ENCODE measurements at places on chromosomes 1 and 21. TPM values are rescaled to one million over a fixed set of nuclear protein-coding genes. Genes with fewer than 3 reads are reported as not detected.

The KCNJ9 gene
- total RNA-seq, result not detected

The S100A7 gene
- total RNA-seq, result not detected

The UBL4B gene
- total RNA-seq, result not detected

The SPRR2E gene
- total RNA-seq, result not detected

The MARK1 gene
- 0.06 TPM for total RNA-seq

The SRSF11 gene
- 80.3 TPM for total RNA-seq

The REN gene
- total RNA-seq, result not detected

The BCAN gene
- not detected for total RNA-seq

The OR6N1 gene
- not detected for total RNA-seq

The CGN gene
- 1.3 TPM for total RNA-seq

The NPHS2 gene
- total RNA-seq, result not detected

The PKLR gene
- not detected for total RNA-seq

The LYPLA2 gene
- total RNA-seq, result 61.9 TPM

The YBX1 gene
- total RNA-seq, result 774 TPM

The TMPRSS15 gene
- total RNA-seq, result not detected

The TMPRSS3 gene
- 0.38 TPM for total RNA-seq

The ANKRD35 gene
- not detected for total RNA-seq

The FLAD1 gene
- total RNA-seq, result 44.0 TPM

The ADGRL4 gene
- not detected for total RNA-seq

The IFNLR1 gene
- total RNA-seq, result 1.0 TPM

The SEMA4A gene
- total RNA-seq, result 0.44 TPM

The AIM2 gene
- total RNA-seq, result not detected

The SV2A gene
- total RNA-seq, result 0.09 TPM

The CTSE gene
- not detected for total RNA-seq

The ZNF593OS gene
- total RNA-seq, result not detected

The FCN3 gene
- not detected for total RNA-seq

The PLA2G2D gene
- total RNA-seq, result not detected
